ENCODE measurements at places on chromosomes 2 and 18. TPM values are rescaled to one million over a fixed set of nuclear protein-coding genes. Genes with fewer than 3 reads are reported as not detected.
A peak's percentile ranks its signal among the peaks of the same experiment; 100 is the strongest.

DNA sequence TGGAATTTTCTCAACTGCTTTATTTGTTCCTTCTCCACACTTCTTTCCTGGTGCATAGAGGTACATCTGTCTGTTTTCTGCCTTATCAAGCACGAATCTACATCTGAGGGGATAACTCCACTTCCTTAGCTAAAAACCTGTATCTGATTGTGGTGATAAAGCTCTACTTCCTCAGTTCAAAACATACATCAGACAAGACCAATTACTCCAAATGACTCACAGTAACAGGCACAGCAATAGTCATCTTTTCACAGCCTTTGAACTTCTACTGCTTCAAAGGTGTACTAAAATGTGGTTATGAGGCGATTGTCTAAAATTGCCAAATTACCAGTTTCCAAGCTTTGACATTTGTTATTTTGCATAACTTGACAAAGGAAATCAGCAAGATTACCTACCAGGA, 803.6 kb upstream of the ZEB2 start:
- H3K4me3 ChIP-seq = peak overlapping the region; percentile 59
- peaks cover 3% of the 10 kb centered on the region for H3K27me3 ChIP-seq
- no peak overlapping the region for H3K27ac ChIP-seq
- H3K36me3 ChIP-seq = no peaks in the 10 kb centered on the region
- peaks cover 18% of the 10 kb centered on the region for H3K4me1 ChIP-seq
- no peak for DNase-seq

- H3K4me3 ChIP-seq = no peak overlapping the region
- DNase-seq = no peak
- peaks cover 20% of the 10 kb centered on the region for H3K4me1 ChIP-seq
- peak overlapping the region; percentile 63 for H3K27ac ChIP-seq
- no peaks in the 10 kb centered on the region for H3K27me3 ChIP-seq
- H3K36me3 ChIP-seq = no peaks in the 10 kb centered on the region
Observed at GRCh38 chr18:44579028-44579702, 101.5 kb upstream of the SETBP1 start.

DNA sequence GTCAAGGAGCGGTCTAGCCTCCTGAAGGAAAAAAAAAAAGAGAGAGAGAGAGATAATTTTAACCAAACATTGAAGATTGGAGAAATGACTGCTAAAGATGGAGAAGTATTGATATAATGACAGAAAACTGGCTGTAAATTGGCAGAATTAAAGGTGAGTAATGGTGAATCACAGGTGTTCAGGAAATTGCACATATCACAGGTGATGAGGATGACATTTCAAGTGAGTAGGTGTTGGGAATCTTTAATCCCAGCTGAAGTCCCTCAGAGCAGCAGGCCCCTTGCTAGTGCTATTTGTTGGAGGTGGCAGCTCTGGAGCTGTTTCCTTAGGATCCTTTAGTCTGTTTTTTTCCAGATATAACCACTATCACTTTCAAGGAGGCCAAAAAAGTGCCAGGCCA, 678.4 kb upstream of the VRK2 start:
- H3K4me3 ChIP-seq = no peak overlapping the region
- no peaks in the 10 kb centered on the region for H3K4me1 ChIP-seq
- H3K27me3 ChIP-seq = no peaks in the 10 kb centered on the region
- H3K36me3 ChIP-seq = peaks cover 18% of the 10 kb centered on the region
- H3K27ac ChIP-seq = no peak overlapping the region

GRCh38 chr2:191165176-191165643, 14.4 kb upstream of the STAT4 start:
- peak overlapping the region; percentile 92 for H3K27ac ChIP-seq
- H3K4me1 ChIP-seq = peaks cover 23% of the 10 kb centered on the region
- H3K36me3 ChIP-seq = peaks cover 4% of the 10 kb centered on the region
- no peak for DNase-seq

GRCh38 chr18:50099725-50100407, 95.1 kb downstream of the MYO5B start:
- H3K27me3 ChIP-seq = peaks cover 20% of the 10 kb centered on the region
- no peak for DNase-seq
- no peaks in the 10 kb centered on the region for H3K36me3 ChIP-seq

The NR4A2 gene
- 4.2 TPM for total RNA-seq

- no peak overlapping the region for H3K4me3 ChIP-seq
- peaks cover 26% of the 10 kb centered on the region for H3K36me3 ChIP-seq
- H3K27ac ChIP-seq = no peak overlapping the region
- no peaks in the 10 kb centered on the region for H3K27me3 ChIP-seq
- H3K4me1 ChIP-seq = peaks cover 42% of the 10 kb centered on the region
Observed at GRCh38 chr2:102437122-102437521, 14.2 kb downstream of the IL18RAP start.

All from natural killer cell treated with Interleukin-12 subunit alpha and Interleukin-12 subunit beta and Interleukin-15 and Interleukin-18, amount 100 ng/mL, for 72 hours (primary cell).